Inflammatory macrophage (primary cell): ENCODE measurements at places on chromosomes 2 and 18.
A peak's percentile ranks its signal among the peaks of the same experiment; 100 is the strongest.

DNA sequence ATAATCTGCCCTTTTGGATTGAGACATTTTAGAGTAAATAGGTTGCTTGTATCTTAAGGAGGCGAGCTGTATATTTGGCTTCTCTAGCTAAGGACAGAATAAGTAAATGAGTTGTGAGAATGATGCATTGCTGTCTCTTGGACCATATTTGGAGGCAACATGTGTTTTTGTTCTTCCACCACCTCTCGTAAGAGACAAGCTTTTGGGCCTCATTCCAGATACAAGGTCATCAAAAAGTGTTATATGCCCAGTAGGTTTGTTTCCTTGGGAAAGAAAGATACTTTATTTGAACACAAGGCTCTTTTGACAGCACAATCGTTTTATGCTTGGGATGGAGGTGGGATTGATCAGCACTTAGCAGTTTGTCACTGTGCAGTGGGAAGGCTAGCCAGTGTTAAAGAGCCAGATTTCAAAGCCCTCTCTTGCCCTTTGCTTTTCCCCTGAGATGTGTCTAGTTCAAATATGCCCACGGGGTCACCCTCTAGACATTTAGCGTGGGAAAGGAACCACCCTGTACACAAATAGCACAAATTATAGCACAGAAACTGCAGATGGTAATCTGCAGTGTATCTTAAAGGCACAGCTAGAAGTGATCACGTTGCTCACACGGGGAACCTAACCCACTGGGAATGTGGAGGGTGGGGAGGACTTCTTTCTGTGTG lies 131.3 kb downstream of the MAP4K4 start:
- no peak for DNase-seq

DNA sequence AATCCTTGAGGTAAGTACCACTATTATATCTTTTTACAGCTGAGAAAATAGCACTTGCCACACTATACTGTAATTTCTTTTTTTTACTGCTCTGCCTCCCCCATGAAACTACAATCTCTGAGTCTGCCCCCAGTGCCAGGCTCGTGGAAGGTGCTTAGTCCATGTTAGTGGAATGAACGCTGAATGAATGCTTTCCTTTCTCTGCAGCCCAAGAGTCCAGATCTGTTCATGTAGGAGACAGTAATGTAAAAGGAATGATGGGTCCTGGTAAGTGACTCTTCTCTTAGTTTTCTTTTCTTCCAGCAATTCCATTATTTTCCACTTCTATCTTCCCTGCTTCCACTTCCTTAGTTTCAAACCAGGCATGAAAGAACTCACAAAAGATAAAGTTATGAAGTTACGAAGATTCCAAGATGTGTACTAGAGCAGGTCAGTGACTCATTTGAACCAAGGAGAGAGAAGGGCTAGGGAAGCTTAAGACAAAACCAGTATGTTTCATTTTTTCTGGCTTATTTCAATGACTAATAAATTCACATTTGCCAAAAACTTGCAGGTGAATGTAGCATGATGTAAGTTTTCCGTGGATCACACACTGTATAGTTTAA lies 46.0 kb downstream of the ARHGEF33 start:
- no peak for DNase-seq

- no peak for DNase-seq
Measured at GRCh38 chr2:109531221-109531620, 82.5 kb downstream of the SEPTIN10 start.

- no peak for DNase-seq
Measured at GRCh38 chr2:71283131-71283530, 48.5 kb upstream of the ZNF638 start.

- no peak for DNase-seq
Measured at GRCh38 chr2:136226903-136227302, 109.0 kb upstream of the CXCR4 start.

DNA sequence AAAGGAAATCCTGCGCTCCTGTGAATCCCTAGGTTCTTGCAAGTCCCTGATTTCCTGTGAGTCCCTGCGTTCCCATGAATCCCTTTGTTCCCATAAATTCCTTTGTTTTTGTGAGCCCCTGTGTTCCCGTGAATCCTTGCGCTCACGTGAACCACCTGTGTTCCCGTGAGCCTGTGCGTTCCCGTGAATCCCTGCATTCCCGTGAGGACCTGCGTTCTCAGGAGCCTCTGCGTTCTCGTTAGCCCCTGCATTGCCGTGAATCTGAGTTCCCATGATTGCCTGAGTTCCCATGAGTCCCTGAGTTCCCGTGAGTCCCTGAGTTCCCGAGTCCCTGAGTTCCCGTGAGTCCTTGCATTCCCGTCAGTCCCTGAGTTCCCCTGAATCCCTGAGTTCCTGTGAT lies 71.5 kb downstream of the SNTG2 start:
- no peak for DNase-seq

DNA sequence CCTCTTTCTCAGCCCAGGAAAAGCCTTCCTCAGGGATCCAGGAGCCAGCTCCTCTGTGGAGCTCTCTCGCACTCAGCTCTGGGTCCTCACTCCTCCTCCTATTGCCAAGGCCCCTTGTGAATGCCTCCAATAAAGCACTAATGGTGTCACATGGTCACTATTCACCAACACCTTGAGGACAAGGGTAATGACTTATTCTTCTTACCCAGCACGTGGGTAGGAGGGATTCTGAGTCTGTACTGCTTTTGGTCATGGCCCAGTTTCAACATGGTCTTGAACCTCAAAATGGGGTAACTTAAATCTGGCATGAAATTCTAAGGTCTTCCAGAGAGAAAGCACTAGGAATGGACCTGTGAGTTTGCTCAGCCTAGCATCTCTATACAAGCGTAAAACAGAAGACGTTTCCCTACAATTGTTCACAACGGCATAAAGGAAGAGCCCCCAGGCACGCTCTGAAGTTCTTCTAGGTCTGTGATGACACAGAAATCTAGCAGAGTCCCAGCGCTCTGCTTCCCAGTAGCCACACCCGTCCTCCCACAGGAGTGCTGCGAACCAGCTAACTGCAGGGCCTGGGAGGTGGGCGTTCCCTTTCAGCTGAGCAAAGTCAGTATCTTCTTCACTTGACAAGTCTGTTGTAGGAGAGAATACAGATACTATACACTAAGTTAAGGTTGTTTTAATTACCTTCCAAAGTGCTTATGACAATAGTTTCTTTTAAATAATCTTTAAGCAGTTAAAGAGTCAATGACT lies 14.6 kb upstream of the KIDINS220 start:
- DNase-seq: peak; percentile 67
